Ascending aorta (tissue), 2 donors: ENCODE measurements at places on chromosomes 3 and 15. TPM values are rescaled to one million over a fixed set of nuclear protein-coding genes. Genes with fewer than 3 reads are reported as not detected.

DNA sequence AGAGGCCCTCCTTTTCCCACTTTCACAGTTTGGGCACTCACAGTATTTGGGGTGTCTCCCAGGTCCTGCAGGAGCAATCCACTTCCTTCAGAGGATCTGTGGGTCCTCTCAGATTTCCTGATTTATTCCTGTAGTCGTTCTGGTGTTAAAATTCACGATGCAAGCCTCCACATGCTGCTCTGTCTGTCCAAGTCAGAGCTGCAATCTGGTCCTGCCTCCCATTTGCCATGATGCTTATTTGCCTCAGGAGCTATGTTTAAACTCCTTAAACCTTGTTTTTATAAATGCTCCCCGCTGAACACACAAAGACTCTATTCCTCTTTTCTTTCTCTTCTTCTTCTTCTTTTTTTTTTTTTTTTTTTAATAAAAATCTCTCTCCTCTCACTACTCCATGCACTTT lies 558.7 kb upstream of the NECTIN3 start:
- DNase-seq = no peak
- no peak overlapping the region for H3K4me3 ChIP-seq
- no peak overlapping the region for H3K27ac ChIP-seq
- no peaks in the 10 kb centered on the region for H3K4me1 ChIP-seq
- no peaks in the 10 kb centered on the region for H3K36me3 ChIP-seq

Gene HGD
- total RNA-seq = 19.2 TPM

GRCh38 chr3:94076055-94076454 lies 13.2 kb downstream of the NSUN3 start:
- H3K27me3 ChIP-seq = no peaks in the 10 kb centered on the region
- H3K36me3 ChIP-seq = peaks cover 7% of the 10 kb centered on the region
- no peak for DNase-seq
- H3K4me3 ChIP-seq = no peak overlapping the region
- H3K27ac ChIP-seq = no peak overlapping the region

- H3K27ac ChIP-seq = no peak overlapping the region
- H3K36me3 ChIP-seq = peaks cover under 1% of the 10 kb centered on the region
- no peaks in the 10 kb centered on the region for H3K27me3 ChIP-seq
- no peak overlapping the region for H3K4me3 ChIP-seq
Observed at GRCh38 chr15:60480888-60481287, 1.9 kb upstream of the ICE2 start.

DNA sequence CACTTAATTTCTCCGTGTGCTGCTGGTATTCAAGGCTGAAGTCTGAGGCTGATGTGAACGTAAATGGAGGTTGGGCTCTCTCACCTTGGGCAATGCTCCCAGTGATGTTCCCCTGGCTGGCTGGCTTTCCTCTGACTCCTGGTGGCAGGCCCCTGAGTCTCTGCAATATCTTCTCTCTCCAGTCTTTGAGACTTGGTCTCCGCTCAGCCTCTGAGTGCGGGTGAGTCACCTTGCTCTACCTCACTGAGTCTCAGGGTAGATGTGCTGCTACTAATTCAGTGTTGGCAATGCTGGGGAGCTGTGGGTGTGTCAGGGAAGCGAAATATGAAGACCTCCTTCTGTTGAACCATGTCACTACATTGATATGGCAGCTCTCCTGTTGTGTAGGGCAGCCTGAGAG lies 31.3 kb upstream of the TRIM59 start:
- no peak overlapping the region for H3K4me3 ChIP-seq
- no peak overlapping the region for H3K27ac ChIP-seq
- no peaks in the 10 kb centered on the region for H3K27me3 ChIP-seq
- H3K4me1 ChIP-seq = no peaks in the 10 kb centered on the region
- no peak for DNase-seq

DNA sequence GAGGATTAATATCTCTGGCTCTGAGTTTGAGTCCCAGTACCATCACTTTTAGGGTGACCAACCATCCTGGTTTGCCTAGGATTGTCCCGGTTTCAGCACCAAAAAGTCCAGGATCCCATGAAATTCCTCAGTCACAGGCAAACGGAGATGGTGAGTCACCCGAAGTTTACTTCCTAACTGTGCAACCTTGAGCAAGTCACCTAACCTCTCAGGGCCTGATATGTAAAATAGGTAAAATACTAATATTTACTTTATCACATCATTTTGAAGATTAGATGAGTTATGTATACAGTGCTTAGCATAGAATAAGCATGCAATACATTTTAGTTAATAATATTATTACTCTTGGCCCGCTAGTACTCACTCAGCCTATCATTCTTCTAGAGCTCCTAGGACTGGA lies 91.1 kb upstream of the KCNMB2 start:
- no peak overlapping the region for H3K27ac ChIP-seq
- H3K36me3 ChIP-seq = no peaks in the 10 kb centered on the region
- H3K27me3 ChIP-seq = no peaks in the 10 kb centered on the region
- DNase-seq = no peak

Gene GPR62
- not detected for total RNA-seq

DNA sequence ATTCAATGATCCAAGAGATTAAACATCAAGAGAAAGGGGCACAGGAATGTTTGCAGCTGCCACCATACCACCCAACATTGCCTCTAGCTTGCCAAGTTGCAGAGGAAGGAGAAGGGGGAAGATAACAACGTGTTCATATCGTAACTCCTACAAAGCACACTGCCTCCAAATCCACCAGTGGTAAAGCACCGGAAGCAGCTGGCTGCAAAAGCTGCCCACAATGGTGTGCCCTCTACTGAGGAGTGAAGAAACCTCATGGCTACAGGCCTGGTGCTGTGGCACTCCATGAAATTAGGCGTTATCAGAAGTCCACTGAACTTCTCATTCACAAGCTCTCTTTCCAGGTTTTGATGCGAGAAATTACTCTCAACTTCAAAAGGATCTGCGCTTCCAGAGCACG lies 263.9 kb upstream of the STT3B start:
- H3K27ac ChIP-seq = no peak overlapping the region
- H3K4me1 ChIP-seq = peaks cover 4% of the 10 kb centered on the region
- H3K4me3 ChIP-seq = no peak overlapping the region
- no peaks in the 10 kb centered on the region for H3K36me3 ChIP-seq
- H3K27me3 ChIP-seq = no peaks in the 10 kb centered on the region

DNA sequence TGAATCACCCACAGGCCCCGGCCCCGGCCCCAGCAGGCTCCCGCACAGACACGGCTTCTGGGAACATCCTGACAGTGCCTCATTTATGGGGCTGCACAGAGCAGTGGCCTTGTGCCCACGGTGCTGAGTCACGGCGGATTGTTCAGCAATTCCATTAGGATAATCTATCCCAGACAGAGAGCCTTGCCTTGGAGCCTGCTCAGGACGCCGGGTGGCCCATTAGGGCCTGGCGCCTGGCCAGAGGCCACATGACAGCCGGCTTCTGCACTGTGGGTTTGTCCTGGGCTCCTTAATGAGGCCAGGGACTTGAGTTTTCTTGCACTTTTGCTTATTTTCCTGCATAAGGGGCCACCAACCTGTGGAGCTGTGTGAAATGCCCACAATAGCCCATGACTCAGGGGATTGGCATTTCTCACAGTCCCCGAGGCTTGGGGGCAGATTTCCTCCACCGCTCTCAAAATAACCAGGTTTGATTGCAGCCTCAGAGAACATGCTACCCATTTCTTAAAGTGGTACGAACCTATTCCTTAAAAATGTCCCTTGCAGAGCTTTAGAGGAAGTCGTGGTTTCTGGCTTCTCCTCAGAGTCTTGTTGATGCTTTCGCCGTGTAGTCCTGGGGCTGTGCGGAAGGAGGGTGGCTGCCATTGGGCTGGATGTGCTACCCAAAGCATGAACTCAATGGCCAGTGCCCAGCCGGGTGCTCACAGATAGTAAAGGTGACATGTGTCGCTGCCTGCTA lies 19.0 kb downstream of the SYNM start:
- no peaks in the 10 kb centered on the region for H3K27me3 ChIP-seq
- no peaks in the 10 kb centered on the region for H3K36me3 ChIP-seq
- DNase-seq = peak; percentile 96
- H3K27ac ChIP-seq = peak overlapping the region; percentile 97

GRCh38 chr15:47409038-47409437 lies 308.3 kb upstream of the SEMA6D start:
- peaks cover 14% of the 10 kb centered on the region for H3K4me1 ChIP-seq
- no peak overlapping the region for H3K4me3 ChIP-seq
- DNase-seq = no peak
- H3K27ac ChIP-seq = peak overlapping the region; percentile 52
- H3K27me3 ChIP-seq = no peaks in the 10 kb centered on the region

DNA sequence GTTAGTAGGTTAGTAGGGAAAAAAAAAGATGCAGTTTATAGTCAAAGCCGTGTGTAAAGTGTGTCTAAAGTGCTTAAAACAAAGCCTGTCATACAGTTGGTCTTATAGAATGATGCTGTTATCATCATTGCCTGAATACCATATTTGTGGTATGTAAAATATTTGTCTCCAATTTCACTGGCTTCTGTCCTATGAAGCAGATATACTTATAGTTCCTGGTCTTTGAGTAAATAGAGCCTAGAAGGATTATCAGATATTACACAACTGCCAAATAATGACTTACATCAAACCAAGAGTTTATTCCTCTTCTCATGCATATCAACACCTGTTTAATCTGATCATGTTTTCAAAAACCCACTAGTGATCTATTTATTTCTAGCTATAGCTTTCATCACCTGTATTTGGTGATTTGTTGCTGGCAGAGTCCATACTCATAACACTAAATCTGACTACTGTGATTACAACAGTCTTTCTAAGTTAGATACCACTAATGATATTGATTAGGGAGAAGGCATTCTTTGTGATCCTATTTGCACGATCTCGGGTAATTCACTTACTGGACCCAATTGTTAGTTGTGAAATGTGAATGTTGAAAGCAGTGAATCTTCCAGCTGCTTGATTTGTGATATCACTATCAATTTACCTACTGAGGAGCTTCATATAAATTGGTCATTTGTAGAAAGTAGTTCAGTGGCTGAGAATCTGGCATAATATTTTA lies 413.7 kb downstream of the LPP start:
- no peak overlapping the region for H3K27ac ChIP-seq
- H3K36me3 ChIP-seq = no peaks in the 10 kb centered on the region
- no peak for DNase-seq
- H3K4me1 ChIP-seq = peaks cover 3% of the 10 kb centered on the region
- H3K4me3 ChIP-seq = no peak overlapping the region

DNA sequence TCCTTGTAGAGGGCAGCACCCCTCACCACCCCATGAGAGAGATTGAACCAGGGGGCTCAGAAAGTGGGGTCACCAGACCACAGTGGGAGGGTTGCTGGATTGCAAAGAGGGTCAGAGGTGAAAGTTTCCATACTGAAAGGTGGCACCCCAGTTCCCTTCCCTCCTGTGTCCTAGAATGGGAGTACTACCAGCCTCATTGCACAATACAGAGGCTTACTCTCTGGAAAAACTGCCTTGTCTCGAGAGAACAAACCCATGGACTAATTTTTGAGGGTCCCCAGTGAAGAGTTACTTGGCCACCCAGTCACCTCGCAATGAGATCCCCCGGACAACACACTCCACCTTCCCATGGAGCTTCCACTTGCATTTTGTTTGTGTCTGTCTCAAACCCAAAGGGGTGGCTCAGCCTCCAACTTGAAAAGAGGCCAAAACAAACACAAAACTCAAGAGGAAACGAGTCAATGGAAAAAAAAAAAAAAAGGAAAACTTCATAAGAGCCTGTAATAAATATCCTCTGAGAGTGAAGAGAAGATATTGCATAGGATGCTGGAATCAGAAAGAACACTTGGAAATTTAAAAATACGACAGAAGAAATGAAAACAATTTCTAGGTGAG lies 18.6 kb downstream of the MESP2 start:
- DNase-seq = no peak
- no peak overlapping the region for H3K27ac ChIP-seq
- no peak overlapping the region for H3K4me3 ChIP-seq
- no peaks in the 10 kb centered on the region for H3K36me3 ChIP-seq
- no peaks in the 10 kb centered on the region for H3K27me3 ChIP-seq

GRCh38 chr3:122284486-122284885 lies 40.6 kb upstream of the CSTA start:
- DNase-seq = no peak
- H3K4me3 ChIP-seq = no peak overlapping the region
- H3K36me3 ChIP-seq = no peaks in the 10 kb centered on the region
- H3K27ac ChIP-seq = no peak overlapping the region
- no peaks in the 10 kb centered on the region for H3K27me3 ChIP-seq

- no peaks in the 10 kb centered on the region for H3K4me1 ChIP-seq
- H3K27me3 ChIP-seq = no peaks in the 10 kb centered on the region
- H3K27ac ChIP-seq = no peak overlapping the region
- no peak for DNase-seq
- no peaks in the 10 kb centered on the region for H3K36me3 ChIP-seq
Observed at GRCh38 chr15:92430069-92430440, 36.4 kb downstream of the ST8SIA2 start.

Gene GNB4
- 25.3 TPM for total RNA-seq

GRCh38 chr15:78437107-78437761 lies 782 bp upstream of the IREB2 start:
- peaks cover 10% of the 10 kb centered on the region for H3K36me3 ChIP-seq
- H3K4me3 ChIP-seq = peak overlapping the region; percentile 67
- peak overlapping the region; percentile 90 for H3K27ac ChIP-seq
- DNase-seq = no peak
- H3K4me1 ChIP-seq = peaks cover 13% of the 10 kb centered on the region

- H3K27me3 ChIP-seq = no peaks in the 10 kb centered on the region
- DNase-seq = no peak
- no peak overlapping the region for H3K4me3 ChIP-seq
- no peaks in the 10 kb centered on the region for H3K4me1 ChIP-seq
Observed at GRCh38 chr3:122315619-122316018, 9.4 kb upstream of the CSTA start.

- H3K4me3 ChIP-seq = no peak overlapping the region
- H3K4me1 ChIP-seq = no peaks in the 10 kb centered on the region
- no peaks in the 10 kb centered on the region for H3K27me3 ChIP-seq
- H3K27ac ChIP-seq = no peak overlapping the region
- H3K36me3 ChIP-seq = no peaks in the 10 kb centered on the region
Observed at GRCh38 chr3:85737846-85738245, 779.1 kb downstream of the CADM2 start.

- H3K4me1 ChIP-seq = peaks cover 66% of the 10 kb centered on the region
- H3K27ac ChIP-seq = peak overlapping the region; percentile 92
- H3K4me3 ChIP-seq = no peak overlapping the region
- no peaks in the 10 kb centered on the region for H3K27me3 ChIP-seq
- peaks cover 58% of the 10 kb centered on the region for H3K36me3 ChIP-seq
Observed at GRCh38 chr3:123679712-123680386, 95.0 kb upstream of the HACD2 start.

Gene SLC22A13
- not detected for total RNA-seq

Gene CHST13
- total RNA-seq = not detected

DNA sequence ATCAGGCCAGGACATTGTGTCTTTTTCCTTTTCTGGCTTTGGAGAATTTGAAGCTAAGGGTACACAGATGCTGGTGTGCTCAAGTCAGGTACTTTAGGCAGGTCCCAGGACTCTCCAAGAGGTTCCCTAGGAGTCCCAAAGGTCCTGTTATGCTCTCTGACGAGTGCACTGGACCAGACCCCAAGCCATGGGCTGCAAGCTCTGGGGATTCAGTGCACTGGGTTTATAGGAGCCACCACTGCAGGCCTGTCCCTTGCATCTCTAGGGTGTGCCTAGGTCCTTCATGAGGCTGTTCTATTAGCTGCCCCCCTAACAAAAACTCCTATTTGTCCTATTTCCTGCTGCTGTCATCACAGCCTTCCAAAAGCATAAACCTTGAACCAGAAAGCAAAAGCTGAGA lies 31.9 kb upstream of the BFSP2 start:
- H3K36me3 ChIP-seq = no peaks in the 10 kb centered on the region
- no peak overlapping the region for H3K27ac ChIP-seq
- DNase-seq = no peak
- no peaks in the 10 kb centered on the region for H3K27me3 ChIP-seq

Gene HIGD1A
- total RNA-seq = 109 TPM
